H4 (cell line): ENCODE measurements at places on chromosomes 6 and 20. TPM values are rescaled to one million over a fixed set of nuclear protein-coding genes. Genes with fewer than 3 reads are reported as not detected.
A peak's percentile ranks its signal among the peaks of the same experiment; 100 is the strongest.

DNA sequence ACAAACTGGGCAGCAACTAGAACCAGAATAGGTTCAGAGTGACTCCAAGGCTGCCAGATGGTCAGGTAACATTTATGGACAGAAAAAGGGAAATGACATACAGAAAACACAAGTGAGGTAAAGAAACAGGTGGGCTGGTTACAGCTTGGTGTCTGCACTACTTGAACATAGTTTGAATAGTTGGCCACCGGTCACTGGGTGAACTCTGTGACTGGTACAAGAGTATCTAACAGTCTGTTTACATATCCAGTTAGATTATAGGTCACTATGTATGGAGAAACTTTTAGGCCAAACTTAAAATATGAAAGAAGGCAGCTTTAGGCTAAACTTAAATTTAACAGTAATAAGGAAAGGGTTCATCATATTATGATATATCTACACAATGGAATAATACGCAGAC lies 32.9 kb downstream of the LCA5 start:
- no peak for DNase-seq

The IL17F gene
- total RNA-seq = not detected in 2 replicates

- DNase-seq = no peak
Measured at GRCh38 chr6:163935158-163935762, 520.7 kb downstream of the QKI start.

The ADGRF1 gene
- 0.17 TPM in 1 of 2 replicates, not detected in the other for total RNA-seq

- DNase-seq = peak; percentile 73
Measured at GRCh38 chr6:108133594-108134179, 32.1 kb upstream of the NR2E1 start.

The WFDC12 gene
- total RNA-seq = not detected in 2 replicates

- DNase-seq = no peak
Measured at GRCh38 chr6:16967470-16967817, 134.4 kb upstream of the STMND1 start.

- no peak for DNase-seq
Measured at GRCh38 chr6:154341336-154341735, 15.3 kb downstream of the IPCEF1 start.

- DNase-seq = no peak
Measured at GRCh38 chr20:25394996-25395395, 4.4 kb upstream of the ABHD12 start.

GRCh38 chr6:72084992-72085569 lies 198.7 kb downstream of the RIMS1 start:
- DNase-seq = peak; percentile 12

The SNAI1 gene
- 5.5 and 10.5 TPM in 2 replicates for total RNA-seq

GRCh38 chr20:14583413-14583812 lies 246.0 kb upstream of the FLRT3 start:
- DNase-seq = no peak

The TAAR9 gene
- not detected in 2 replicates for total RNA-seq

DNA sequence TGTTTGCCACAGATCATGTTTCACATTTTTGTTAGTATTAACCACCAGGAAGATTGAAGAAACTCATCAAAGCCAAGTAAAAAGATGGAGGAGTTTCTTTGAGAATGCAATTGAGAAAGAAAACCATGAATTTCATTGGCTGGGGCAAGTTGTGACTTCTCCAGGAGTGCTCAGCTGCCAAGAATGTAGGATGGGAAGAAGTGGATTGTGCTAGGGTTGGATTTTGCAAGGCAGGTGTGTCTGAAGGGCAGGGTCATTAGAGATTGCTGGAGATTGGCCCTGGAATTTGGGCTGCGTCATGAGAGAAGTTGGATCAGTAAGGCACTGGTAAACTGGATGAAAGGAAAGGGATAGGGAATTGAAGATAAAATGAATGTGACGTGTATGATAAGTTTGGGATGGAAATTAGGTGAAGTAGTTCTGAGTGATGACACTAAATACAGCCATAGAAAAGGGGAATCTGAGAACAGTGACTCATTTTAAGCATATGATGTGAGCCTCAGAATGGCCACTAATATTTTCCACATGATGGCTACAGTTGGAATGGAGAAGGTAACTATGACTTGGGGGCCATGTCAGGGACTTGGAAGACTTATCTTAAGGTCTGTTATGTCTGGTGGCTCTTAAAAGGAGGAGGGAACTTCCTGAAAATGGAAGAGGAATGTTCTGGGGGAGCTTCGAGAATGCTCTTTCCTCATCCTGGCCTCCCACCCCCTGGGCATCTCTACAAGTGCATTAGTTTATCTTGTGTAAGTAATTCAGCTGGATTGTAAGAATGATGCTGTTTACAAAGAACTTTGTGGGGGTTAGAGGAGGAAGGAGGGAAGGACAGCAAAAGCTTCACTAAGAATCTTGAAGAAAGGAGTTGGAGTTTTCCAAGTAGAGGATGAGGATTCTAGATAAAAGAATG lies 27.8 kb upstream of the ERVFRD-1 start:
- DNase-seq = no peak

DNA sequence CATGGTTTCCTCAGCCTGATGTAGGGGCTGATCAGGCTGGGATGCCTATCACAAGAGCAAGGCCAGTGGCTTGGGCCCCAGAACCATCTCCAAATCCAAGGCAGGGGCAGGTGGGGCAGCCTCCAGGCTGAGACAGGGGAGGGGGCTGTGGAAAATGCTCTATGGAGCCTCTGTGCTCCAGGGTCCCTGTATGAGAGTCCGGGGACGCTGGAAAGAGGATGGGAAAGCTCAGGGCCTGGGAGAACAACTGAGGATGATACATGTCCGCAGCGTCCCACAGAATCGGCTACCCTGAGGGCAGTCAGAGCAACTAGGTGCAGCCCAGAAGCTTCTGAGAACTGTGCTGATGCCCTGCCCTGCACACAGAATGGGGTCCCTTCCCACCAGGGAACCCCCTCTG lies 43.4 kb downstream of the CPXM1 start:
- no peak for DNase-seq

GRCh38 chr6:109922851-109923250 lies 55.3 kb upstream of the GPR6 start:
- DNase-seq = peak; percentile 28

GRCh38 chr6:161373905-161374451 lies 100.1 kb upstream of the AGPAT4 start:
- DNase-seq = peak; percentile 27

DNA sequence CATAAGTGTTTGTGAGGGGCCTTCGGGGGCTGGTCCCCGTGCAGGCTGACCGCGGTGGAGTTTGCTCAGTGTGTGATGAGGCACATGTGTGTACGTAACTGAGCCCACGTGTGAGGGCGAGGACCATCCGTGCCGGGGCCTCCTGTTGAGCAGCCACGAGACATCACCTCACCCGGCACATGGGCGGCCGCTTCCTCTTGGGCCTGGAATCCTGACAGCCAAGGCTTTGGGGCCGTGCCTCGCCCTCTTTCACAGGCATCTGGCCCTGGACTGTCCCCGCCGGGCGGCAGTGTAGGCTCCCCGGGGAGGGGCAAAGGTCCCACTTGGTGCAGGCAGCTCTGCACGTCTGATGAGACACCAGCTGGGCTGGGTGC lies 202.3 kb downstream of the DLL1 start:
- no peak for DNase-seq

The CCDC170 gene
- not detected in 2 replicates for total RNA-seq

DNA sequence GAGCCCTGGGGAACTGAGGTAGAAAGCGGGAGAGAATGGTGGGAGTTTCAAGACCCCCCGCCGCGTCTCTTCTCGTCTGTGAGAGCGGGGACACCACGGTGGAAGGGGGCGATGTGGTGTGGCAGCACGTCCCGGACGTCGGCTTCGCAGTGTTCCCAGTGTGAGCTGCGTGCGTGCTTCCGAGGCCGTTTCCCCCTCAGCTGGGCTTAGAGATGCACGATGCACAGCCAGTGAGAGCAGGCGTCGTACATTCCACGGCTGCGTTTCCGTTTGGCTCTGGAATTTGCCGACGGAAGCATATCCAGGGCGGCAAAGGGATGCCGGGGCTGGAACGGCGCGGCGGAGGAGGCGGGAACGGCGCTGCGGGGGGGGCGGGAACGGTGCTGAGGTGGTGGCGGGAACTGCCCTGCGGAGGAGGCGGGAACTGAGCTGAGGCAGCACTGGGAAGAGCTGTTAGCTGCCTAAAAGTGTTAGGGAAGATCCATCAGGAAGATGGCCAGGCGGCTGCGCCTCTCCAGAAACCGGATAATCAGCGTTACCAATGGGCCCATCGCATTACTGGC lies 37.7 kb downstream of the KIF25 start:
- DNase-seq = peak; percentile 25

GRCh38 chr20:58233881-58234528 lies 5.6 kb upstream of the ANKRD60 start:
- DNase-seq = no peak

The CLDN20 gene
- total RNA-seq = not detected in 2 replicates

DNA sequence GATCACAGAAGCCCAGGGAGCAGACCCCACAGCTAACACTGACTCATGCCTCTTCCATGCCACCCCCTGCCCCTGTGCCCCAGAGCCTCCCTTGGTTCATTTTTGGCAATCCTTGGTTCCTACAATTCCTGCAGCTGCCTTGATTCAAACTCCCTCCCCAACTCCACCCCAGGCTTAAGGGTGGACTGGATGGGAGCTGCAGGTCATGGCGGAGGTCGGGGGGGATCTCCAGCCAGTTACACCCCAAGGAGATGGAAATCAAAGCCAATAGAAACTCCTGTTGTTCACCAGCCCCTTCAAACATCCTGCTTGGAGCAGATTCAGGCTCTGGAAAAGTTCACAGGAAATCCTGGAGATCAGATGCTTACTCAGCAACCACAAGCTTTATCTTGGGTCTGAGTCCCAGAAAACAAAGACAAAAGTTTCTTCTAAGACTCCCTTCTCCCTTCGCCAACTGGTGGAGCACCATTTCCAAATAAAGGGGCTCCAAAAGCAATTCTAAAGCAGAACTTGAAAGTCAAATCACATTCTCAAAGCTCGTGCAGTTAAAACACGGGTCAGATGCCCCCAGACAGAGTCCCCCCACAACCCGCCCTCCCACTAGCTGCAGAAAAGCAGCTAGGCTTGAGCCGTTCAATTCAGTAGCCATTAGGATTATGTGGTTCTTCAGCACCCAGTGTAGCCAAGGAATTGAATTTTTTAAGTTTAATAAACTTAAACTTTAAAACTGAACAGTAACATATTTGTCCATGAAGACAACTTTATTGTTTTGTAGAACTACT lies 149.5 kb downstream of the ANKRD60 start:
- DNase-seq = peak; percentile 78

DNA sequence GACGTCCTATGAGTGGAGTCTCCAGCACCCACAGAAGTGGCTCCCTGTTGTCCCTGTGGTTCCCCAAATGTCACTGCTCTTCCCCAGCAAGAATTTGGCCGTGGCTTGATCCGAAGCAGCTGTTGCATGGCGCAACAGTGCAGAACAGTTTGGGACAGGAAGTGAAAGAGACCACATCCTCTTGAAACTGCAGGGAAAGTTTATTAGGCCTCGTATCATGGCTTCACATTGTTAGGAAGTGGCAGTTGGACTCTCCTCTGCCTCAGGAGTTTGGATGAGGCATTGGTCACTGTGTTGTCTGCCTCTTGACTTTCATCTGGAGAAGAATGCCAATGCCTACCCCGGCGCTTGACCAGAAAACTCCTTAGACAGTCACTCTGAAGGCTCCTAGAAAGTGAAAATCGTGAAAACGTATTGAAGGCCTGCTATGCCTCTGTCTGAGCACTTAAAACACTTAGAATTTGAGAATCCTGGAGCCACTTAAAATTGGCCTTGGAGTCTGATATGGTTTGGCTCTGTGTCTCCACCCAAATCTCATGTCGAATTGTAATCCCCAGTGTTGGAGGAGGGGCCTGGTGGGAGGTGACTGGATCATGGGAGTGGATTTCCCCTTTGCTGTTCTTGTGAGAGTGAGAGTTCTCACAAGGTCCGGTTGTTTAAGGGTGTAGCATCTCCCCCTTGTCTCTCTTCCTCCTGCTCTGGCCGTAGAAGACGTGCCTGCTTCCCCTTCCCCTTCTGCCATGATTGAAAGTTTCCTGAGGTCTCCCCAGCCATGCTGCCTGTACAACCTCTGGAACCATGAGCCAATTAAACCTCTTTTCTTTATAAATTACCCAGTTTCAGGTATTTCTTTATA lies 334.9 kb upstream of the JARID2 start:
- DNase-seq = peak; percentile 62

The BAG2 gene
- 28.1 and 29.4 TPM in 2 replicates for total RNA-seq

DNA sequence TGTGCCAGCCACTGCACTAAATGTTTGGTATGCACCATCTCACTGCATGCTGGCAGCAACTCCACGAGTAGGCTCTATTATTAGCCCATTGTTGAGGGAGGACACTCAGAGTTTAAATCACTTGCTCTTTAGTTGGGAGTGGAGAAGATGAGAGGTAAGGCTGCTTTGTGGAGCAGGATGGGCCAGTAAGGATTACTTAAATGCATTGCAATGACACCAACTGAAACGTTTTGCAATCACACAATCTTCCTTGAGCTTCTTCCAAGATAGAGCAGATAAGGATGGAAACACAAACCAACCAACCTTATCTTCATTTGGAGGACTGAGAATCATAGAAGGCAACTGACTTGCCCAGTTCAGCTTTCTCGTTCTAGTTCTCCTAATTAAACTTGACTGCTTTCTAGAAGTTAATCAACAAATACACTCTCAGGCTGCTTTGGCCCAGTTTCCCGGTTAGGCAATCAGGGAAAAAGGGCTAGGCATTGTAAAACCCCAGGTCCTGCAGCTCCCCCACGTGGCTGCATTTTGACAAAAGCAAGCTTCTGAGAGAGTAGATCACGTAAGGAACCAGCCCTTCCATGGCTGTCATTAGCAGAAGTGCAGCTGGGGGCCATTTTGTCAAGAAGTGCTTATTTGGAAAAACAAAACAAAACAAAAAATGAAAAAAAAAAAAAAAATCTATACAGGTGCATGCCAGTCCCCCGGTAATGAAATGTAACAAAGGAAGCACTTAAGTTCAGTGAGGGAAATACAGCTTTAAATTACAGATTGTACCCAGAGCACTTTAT lies 130.6 kb downstream of the BCAS1 start:
- peak; percentile 92 for DNase-seq

DNA sequence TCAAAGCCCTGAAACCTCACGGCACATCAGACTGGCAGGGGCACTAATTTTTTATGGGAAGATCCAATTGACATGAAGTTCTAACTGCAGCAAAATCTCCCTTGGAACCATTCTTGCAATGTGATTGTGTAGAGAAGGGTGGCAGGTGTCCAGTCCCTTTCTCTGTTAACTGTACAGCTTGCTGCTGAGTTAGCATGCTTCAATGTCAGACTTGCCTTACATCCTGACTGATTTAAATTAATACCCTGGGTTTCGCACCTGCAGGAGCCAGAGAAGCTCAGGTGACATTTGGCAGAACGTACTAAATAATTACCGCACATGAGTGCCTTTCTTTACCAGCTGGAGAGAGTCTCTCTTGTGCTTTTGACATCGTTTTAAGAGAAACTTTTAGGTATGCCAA lies 123.0 kb downstream of the DOK5 start:
- no peak for DNase-seq

GRCh38 chr6:160871320-160871719 lies 120.2 kb upstream of the MAP3K4 start:
- DNase-seq = no peak
